ENCODE measurements at places on chromosomes 2 and 18.

DNA sequence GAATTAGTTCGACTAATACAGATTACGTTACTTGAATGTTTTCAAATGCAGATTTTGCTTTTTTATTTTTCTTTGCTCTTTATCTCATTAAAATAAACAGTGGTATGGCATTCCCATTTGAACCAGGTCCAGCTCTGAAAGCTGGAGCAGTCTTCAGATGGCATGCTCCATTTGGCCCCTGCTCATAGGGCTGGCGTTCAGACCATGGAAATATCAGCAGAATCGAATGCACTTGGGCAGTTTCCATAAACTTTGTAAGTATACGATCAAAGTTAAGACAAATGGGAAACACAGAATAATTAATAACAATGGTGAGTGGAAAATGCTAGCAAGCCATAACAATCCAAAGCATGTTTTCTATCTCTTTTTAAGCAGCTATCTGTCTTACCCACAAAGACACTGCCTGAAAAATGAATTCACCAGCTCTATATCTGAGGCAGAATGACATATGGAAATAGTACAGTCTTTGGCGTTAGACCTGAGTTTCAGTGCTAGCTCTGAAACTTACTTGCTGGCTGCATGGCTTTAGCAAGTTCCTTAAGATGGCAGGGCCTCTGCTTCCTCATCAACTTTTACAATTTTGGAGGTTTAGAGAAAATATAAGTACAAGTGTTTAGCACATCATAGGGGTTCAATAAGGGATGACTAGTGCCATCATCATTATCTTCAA is 131.6 kb downstream of the BCL2 start:
- DNase-seq = no peak

DNA sequence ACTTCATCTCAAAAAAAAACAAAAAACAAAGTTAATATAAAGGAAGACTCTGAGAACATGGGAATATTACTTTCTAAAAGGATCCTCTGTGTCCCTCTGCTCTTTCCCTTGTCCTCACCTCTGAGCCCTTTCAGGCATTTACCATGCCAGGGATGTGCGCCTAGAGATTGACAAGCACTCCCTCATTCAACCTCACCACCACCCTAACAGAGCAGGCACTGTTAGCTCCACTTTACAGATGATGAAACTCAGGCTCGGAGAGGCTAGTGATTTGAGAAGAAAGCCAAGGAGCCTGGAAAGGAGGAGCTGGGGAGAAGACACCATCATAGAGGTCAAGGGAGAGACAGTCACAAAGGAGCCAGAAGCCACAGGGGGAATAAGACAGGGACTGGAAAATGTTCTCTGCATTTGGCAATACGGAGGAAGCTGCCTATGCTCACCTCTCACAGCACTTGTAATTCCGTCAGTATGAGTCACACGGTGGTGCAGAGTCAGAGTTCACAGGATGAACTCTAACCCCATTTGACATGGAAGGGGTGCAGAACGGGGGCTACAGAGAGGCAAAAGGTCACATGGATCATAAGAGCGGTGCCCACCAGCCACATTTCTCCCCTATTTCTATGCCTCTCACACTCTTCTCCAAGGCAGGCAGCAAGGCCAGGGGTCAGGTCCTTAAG is 101.8 kb upstream of the NFU1 start:
- DNase-seq = peak; percentile 21

- no peak for DNase-seq
These were observed 50.8 kb downstream of the NCK2 start for GRCh38 chr2:105795575-105795934.

DNA sequence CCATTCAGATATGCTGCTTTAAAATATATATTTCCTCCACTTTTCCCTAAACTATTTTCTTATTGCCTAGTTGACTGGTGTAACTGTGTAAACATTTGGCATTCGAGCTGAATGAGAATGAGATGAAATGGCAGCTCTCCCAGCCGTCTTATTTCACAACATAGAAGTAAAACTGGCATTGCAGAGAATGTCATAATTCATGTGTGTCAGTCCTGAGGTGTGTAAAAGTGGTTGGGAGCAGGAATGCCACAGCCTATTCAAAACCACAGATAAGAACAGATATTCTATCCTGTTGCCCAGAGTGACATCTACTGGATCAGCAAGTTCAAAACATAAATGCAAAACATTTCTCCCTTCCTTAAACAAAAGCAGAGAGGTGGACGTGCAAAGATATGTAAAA is 565.5 kb upstream of the CHAC2 start:
- DNase-seq = peak; percentile 64

GRCh38 chr18:60067426-60068210 is 167.8 kb downstream of the PMAIP1 start:
- no peak for DNase-seq

GRCh38 chr2:132280912-132281311 is 119.2 kb upstream of the ANKRD30BL start:
- no peak for DNase-seq

GRCh38 chr18:44786688-44787087 is 106.0 kb downstream of the SETBP1 start:
- DNase-seq = no peak

DNA sequence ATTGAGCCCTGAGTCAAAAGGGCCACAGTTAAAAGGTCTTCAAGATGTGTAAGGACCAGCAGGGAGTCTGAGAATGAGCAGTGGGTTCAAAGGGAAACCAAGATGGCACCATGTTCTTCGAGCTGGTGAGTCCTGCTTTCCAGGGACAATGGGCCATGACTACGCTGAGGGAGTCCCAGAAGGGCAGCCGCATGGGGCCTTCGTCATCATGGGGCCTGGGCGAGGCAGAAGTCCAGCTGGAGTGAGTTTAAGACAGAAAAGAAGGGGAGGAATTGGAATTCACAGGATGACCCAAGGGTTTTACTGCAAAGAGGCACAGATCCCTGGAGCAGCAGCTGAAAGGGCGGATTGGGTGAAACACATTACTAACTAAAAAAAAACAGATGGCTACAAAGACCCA is 340.8 kb upstream of the MYT1L start:
- no peak for DNase-seq

DNA sequence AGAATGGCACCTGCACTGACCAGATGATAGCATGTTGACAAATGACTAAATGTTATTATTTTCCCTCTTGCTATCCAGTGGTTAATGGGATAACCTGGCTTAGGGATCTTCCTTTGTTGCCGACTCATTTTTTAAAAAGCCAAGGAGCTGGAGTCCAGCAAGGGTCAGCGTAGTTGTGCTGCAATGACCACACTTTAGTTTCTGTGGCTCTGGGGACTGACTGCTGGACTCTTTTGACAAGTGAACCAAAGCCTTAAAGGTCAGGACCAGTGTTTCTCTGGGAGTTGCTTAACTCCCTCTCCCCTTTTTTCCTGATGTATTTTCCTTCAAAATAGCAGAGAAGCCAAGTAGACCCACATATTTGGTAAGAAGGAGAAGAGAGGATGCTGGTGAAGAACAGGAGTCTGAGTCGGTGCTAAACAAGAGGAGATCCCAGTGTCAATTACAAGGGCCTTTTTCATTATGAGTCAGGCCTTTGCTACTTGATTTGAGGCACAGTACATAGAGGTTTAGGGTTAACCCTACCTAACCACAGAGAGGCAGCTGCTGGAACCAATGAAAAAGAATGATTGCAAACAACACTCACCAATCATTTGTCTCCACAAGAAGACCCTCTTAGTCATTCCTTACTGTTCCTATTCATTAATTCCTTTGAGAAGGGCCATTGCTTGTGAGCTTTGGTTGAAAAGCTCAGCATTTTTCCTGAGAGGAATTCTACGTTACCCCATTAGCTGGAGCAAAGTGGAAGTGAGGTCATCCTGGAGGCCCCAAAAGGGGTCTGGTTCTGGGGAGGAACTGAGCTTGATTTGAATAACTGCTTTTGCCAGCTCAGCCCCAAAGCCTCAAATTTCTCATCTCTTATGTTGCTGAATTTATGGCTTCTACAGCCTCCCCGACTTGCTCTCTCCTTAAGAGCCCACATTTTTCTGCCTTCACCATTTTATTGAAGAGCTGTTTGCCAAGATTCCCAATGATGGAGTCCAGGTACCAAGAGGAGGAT is 137.6 kb upstream of the HNMT start:
- DNase-seq = no peak

GRCh38 chr2:189621781-189622180 is 39.5 kb upstream of the ASNSD1 start:
- no peak for DNase-seq

All from Caco-2 (cell line).